ENCODE measurements at places on chromosomes 2 and 18.

- H3K4me1 ChIP-seq = peaks cover 7% of the 10 kb centered on the region
- no peak overlapping the region for H3K4me3 ChIP-seq
- no peaks in the 10 kb centered on the region for H3K36me3 ChIP-seq
These were observed 264.0 kb downstream of the TPGS2 start for GRCh38 chr18:36564841-36565240.

DNA sequence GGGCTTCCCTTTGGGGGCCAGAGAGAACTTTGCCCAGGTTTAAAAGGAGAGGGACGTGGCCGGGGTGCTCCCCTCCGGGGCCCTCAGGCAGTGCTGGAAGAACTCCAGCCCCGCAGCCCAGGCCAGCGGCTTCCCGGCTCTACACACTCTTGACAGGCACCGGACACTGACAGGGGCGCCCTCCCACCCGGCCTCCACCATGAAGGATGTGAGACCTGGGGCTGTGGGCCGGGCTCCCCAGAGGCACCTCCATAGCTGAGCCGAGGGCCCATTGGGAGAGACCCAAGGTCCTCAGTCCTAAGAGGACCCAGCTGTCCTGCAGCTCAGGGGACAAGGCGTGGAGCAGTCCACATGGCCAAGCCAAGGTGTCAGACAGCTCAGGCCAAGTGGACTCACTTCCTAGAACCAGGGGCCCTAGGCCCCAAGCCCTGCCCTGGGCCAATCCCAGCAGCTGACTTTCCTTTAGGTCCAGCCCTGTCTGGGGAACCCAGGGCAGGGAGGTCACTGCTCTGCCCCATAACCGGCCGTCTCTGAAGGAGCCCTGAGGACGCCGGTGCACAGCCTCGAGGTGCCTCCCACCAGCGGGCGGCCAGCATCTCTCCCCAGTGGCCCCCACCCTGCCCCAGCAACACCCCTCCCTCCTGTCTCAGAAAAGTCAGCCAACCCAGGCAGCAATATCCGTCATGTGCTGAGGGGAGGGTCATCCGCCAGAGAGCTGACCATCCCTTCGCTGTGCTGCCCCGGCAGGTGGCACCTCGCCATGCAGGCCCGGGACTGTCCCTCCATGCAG lies 51.8 kb downstream of the BIN1 start:
- H3K27me3 ChIP-seq = no peaks in the 10 kb centered on the region
- H3K4me3 ChIP-seq = no peak overlapping the region
- no peaks in the 10 kb centered on the region for H3K4me1 ChIP-seq

GRCh38 chr18:28125051-28125450 lies 51.9 kb downstream of the CDH2 start:
- H3K27ac ChIP-seq = no peak overlapping the region
- H3K4me1 ChIP-seq = peaks cover 34% of the 10 kb centered on the region
- DNase-seq = no peak
- no peaks in the 10 kb centered on the region for H3K27me3 ChIP-seq
- H3K36me3 ChIP-seq = peaks cover 88% of the 10 kb centered on the region

- no peak overlapping the region for H3K27ac ChIP-seq
- no peak for DNase-seq
- no peaks in the 10 kb centered on the region for H3K36me3 ChIP-seq
- no peaks in the 10 kb centered on the region for H3K27me3 ChIP-seq
- no peak overlapping the region for H3K4me3 ChIP-seq
These were observed 517.5 kb downstream of the STK39 start for GRCh38 chr2:167729911-167730310.

- H3K4me1 ChIP-seq = no peaks in the 10 kb centered on the region
- no peaks in the 10 kb centered on the region for H3K27me3 ChIP-seq
- no peak for DNase-seq
- H3K4me3 ChIP-seq = no peak overlapping the region
These were observed 42.2 kb downstream of the SLC40A1 start for GRCh38 chr2:189538402-189538801.

DNA sequence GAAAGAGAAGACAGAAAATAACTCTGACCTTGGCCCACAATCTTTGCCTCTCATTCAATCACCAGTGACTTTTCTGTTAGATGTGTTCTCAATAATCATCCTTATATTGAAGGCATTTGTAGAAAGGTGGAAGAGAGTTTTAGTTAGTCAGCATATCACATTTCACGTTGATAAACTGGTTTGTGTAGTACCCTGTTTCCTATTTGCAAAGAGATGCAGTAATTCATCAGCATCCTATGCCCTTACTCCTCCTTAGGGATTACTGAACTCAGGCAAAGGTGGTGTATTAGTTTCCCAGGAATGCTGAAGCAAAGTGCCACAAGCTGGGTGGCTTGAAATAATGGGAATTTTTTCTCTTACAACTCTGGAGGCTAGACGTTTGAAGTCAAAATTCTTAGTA lies 145.0 kb downstream of the SPP2 start:
- DNase-seq = no peak
- no peak overlapping the region for H3K4me3 ChIP-seq
- no peaks in the 10 kb centered on the region for H3K36me3 ChIP-seq
- H3K27me3 ChIP-seq = no peaks in the 10 kb centered on the region
- H3K4me1 ChIP-seq = no peaks in the 10 kb centered on the region

GRCh38 chr18:14914121-14914520 lies 166.1 kb downstream of the ANKRD30B start:
- no peaks in the 10 kb centered on the region for H3K27me3 ChIP-seq
- no peaks in the 10 kb centered on the region for H3K4me1 ChIP-seq
- H3K36me3 ChIP-seq = no peaks in the 10 kb centered on the region
- no peak for DNase-seq
- H3K4me3 ChIP-seq = no peak overlapping the region
- no peak overlapping the region for H3K27ac ChIP-seq

DNA sequence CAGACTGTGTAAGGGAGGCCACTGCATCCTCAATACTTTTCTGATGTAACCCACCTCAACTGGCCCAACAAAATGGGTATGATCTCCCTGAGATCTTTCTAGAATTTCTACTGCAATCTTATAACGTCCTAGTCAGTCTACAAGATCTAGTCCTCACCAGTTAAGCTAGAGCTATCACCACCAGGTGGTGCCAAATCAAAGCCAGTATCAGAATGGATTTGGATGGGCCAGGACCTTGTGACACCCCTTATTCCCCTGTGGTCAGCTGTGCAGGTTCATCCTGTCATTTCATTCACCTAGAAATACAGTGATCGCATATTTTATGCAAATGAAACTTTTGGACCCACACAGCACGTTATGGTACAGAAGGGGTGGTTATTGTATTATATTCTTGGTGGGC lies 90.3 kb downstream of the OLA1 start:
- H3K27ac ChIP-seq = no peak overlapping the region
- H3K4me3 ChIP-seq = no peak overlapping the region
- H3K27me3 ChIP-seq = no peaks in the 10 kb centered on the region
- H3K36me3 ChIP-seq = peaks cover 4% of the 10 kb centered on the region
- peak; percentile 85 for DNase-seq
- no peaks in the 10 kb centered on the region for H3K4me1 ChIP-seq

GRCh38 chr18:80249217-80250093 lies 2.1 kb upstream of the PARD6G start:
- peaks cover 26% of the 10 kb centered on the region for H3K27me3 ChIP-seq
- DNase-seq = peak; percentile 36
- no peaks in the 10 kb centered on the region for H3K4me1 ChIP-seq
- H3K4me3 ChIP-seq = no peak overlapping the region

GRCh38 chr2:149884871-149885270 lies 297.3 kb upstream of the MMADHC start:
- no peak overlapping the region for H3K27ac ChIP-seq
- H3K4me1 ChIP-seq = no peaks in the 10 kb centered on the region
- DNase-seq = no peak

- no peaks in the 10 kb centered on the region for H3K36me3 ChIP-seq
- no peaks in the 10 kb centered on the region for H3K27me3 ChIP-seq
- H3K4me3 ChIP-seq = no peak overlapping the region
- no peak for DNase-seq
- H3K4me1 ChIP-seq = no peaks in the 10 kb centered on the region
These were observed 39.1 kb upstream of the SPATS2L start for GRCh38 chr2:200267350-200267749.

- H3K27ac ChIP-seq = no peak overlapping the region
- no peaks in the 10 kb centered on the region for H3K36me3 ChIP-seq
- no peaks in the 10 kb centered on the region for H3K4me1 ChIP-seq
- no peak overlapping the region for H3K4me3 ChIP-seq
- no peak for DNase-seq
These were observed 78.9 kb upstream of the SPRED2 start for GRCh38 chr2:65511306-65511705.

GRCh38 chr2:172415865-172416183 lies 11.6 kb upstream of the ITGA6 start:
- no peaks in the 10 kb centered on the region for H3K27me3 ChIP-seq
- no peak overlapping the region for H3K4me3 ChIP-seq
- no peak for DNase-seq
- no peaks in the 10 kb centered on the region for H3K36me3 ChIP-seq

DNA sequence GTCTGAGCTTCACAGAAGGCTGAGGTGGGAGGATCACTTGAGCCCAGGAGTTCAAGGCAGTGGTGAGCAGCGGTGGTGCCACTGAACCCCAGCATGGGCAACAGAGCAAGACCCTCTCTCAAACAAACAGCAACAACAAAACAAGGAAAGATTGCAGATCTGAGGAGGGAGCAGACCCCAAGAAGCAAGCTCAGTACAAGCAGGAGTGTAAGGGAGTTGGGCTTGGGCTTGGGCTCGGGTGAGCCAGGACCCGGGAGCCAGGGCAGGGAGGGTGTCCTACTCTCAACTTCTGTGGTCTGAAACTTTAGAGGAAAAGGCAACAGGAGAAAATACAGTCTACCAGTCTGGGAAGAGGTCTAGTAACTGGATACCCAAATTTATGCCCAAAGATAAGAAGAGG lies 92.0 kb upstream of the RAB12 start:
- H3K36me3 ChIP-seq = no peaks in the 10 kb centered on the region
- H3K4me1 ChIP-seq = no peaks in the 10 kb centered on the region
- no peaks in the 10 kb centered on the region for H3K27me3 ChIP-seq
- H3K4me3 ChIP-seq = no peak overlapping the region

DNA sequence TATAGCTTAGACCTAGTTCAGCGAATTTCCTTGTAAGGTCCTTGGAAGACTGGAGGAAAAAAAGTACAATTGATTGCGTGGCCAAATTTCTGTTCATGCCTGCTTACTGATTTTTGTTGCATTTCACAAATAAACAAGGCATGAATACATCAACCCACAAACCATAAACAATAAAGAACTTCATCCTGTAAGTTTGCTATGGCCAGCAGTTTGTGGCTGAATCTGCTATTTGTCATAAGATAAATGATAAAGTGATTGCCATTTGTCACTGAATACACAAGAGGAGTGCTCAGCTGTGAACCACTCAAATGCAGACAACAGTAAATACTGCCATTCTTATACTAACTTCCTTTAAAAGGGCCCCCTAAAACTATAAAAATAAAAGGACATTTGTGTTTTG lies 259.5 kb downstream of the CCDC178 start:
- DNase-seq = no peak
- no peak overlapping the region for H3K4me3 ChIP-seq
- peaks cover 4% of the 10 kb centered on the region for H3K4me1 ChIP-seq

- no peak overlapping the region for H3K4me3 ChIP-seq
- peak overlapping the region; percentile 13 for H3K27ac ChIP-seq
- no peaks in the 10 kb centered on the region for H3K36me3 ChIP-seq
- no peaks in the 10 kb centered on the region for H3K27me3 ChIP-seq
These were observed 321.5 kb downstream of the SLC8A1 start for GRCh38 chr2:40130251-40130994.

DNA sequence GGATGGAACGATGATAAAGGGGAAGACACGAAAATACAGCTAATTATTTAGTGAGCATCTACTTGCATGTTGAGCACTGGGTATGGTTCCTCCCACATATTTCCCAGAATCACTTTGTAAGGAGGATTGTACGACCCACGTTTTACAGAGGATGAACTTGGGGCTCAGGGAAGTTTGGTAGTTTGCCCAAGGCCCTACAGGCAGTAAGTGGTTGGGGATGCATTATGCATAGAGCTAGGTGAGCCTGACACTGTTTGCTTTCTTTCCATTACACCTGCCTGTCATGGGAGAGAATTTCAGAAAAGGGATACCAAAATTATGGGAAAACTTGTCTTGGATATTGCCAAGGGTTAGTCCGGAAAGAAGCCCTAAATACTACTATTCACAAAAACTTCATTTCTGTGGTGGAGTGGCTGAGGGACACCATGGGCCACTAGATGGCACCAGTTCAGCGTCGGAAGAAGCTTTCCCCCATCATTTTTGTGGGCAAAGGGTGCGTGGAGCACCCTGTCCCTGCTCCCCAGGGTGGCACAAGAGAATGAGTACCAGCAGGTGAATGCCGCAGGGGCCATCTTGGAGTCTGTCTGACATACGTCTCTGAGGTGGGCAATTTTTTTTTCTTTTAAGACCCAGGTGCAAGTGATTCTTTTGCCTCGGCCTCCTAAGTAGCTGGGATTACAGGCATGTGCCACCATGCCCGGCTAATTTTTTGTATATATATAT lies 23.5 kb upstream of the C18orf32 start:
- H3K27me3 ChIP-seq = no peaks in the 10 kb centered on the region
- H3K4me1 ChIP-seq = no peaks in the 10 kb centered on the region
- H3K4me3 ChIP-seq = no peak overlapping the region

- H3K27ac ChIP-seq = no peak overlapping the region
- no peak overlapping the region for H3K4me3 ChIP-seq
- H3K36me3 ChIP-seq = no peaks in the 10 kb centered on the region
- peak; percentile 82 for DNase-seq
- no peaks in the 10 kb centered on the region for H3K27me3 ChIP-seq
These were observed 19.4 kb downstream of the RRM2 start for GRCh38 chr2:10141736-10142639.

- H3K27me3 ChIP-seq = no peaks in the 10 kb centered on the region
- no peak overlapping the region for H3K27ac ChIP-seq
These were observed 71.5 kb downstream of the EMX1 start for GRCh38 chr2:72988726-72989273.

DNA sequence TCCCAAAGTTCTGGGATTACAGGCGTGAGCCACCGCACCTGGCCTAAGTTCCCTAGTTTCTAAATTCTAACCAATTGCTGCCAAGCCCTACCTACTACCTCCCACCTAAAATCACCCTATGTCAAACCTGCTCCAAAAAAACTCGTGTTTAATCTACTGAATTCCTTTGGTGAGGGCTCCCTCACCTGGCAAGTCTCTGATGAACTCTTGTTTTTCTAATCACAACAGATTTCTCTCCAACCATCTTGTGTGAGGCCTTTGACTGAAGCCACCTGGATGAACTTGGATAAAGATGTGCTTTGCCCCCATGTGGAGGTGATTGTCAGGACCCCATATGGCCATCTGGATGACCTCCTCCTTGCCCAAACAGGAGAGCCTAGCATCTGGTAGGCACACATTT lies 17.4 kb upstream of the SLC35G4 start:
- DNase-seq = no peak
- no peak overlapping the region for H3K27ac ChIP-seq
- H3K27me3 ChIP-seq = no peaks in the 10 kb centered on the region
- H3K36me3 ChIP-seq = no peaks in the 10 kb centered on the region
- H3K4me1 ChIP-seq = no peaks in the 10 kb centered on the region

- H3K36me3 ChIP-seq = no peaks in the 10 kb centered on the region
- DNase-seq = no peak
- no peaks in the 10 kb centered on the region for H3K27me3 ChIP-seq
- H3K4me1 ChIP-seq = peaks cover 12% of the 10 kb centered on the region
These were observed 171.5 kb downstream of the ALK start for GRCh38 chr2:29749843-29750242.
